ENCODE measurements at places on chromosomes 2 and 18. TPM values are rescaled to one million over a fixed set of nuclear protein-coding genes. Genes with fewer than 3 reads are reported as not detected.

GRCh38 chr2:237195396-237196120 lies 109.9 kb downstream of the COPS8 start:
- H3K4me3 ChIP-seq = no peak overlapping the region
- DNase-seq = peak; percentile 65
- peaks cover 10% of the 10 kb centered on the region for H3K4me1 ChIP-seq
- H3K36me3 ChIP-seq = no peaks in the 10 kb centered on the region
- no peaks in the 10 kb centered on the region for H3K27me3 ChIP-seq
- peak overlapping the region; percentile 61 for H3K27ac ChIP-seq

GRCh38 chr2:62471816-62472215 lies 34.2 kb downstream of the TMEM17 start:
- no peaks in the 10 kb centered on the region for H3K27me3 ChIP-seq
- H3K4me1 ChIP-seq = peaks cover 25% of the 10 kb centered on the region
- peak; percentile 66 for DNase-seq
- no peak overlapping the region for H3K4me3 ChIP-seq

DNA sequence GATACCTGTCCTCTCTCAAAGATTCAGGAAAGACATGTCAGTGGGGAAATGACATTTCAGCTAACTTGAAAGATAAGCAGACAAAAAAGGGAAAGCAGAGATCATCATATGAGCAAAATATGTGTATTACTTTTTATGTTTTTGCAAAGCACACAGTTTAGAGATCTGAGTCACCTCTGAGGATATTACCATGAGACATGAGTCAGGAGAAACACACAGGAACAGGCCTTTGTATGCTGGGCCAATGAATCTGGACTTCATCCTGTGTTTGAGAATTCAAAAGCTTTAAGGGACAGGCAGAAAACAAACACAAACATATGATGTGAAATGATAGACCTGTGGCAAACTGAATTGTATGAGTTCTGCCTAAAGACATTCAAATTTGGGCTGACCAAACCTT lies 306.0 kb upstream of the EPC2 start:
- DNase-seq = no peak
- H3K4me1 ChIP-seq = no peaks in the 10 kb centered on the region
- H3K27ac ChIP-seq = no peak overlapping the region
- no peaks in the 10 kb centered on the region for H3K36me3 ChIP-seq
- no peak overlapping the region for H3K4me3 ChIP-seq

DNA sequence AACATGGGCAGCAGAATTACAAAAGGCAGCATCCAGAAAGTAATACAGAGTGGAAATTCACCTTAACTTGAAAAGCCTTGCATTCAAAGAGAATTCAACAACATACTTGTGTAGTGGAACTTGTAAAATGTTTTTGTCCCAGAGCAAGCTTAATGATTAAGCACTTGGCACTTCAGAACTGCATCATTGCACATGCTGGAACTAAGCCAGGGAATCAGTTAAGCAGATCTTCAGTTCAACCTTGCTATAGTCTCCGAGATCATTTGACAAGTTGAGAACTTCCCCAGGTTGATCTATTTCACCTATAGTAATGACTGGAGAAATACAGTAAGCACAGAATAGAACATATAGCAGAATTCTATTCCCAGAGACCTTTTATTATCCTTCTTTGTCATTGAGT lies 1337.2 kb upstream of the NXPH2 start:
- no peak overlapping the region for H3K4me3 ChIP-seq
- no peak overlapping the region for H3K27ac ChIP-seq

DNA sequence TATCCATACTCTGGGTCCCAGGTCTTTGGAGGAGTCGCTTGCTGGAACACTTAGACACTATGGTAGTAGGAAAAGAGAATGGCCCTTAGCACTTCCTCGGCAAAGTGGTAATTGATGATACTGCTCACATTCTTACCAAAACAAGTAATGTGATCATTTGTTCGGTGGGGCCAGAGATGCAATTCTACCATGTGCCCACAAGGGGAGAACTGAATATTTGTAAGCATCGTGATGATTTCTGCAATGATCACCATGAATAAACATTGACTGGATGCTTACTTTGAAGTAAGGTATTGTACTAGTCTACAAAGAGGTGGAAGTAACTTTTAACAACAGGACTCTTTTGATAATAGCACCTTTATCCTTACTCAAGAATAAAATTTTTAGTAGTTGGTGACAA lies 109.7 kb downstream of the CD8B2 start:
- H3K4me1 ChIP-seq = no peaks in the 10 kb centered on the region
- H3K27ac ChIP-seq = no peak overlapping the region
- H3K36me3 ChIP-seq = no peaks in the 10 kb centered on the region

GRCh38 chr2:3485166-3485565 lies 34.2 kb downstream of the ADI1 start:
- H3K36me3 ChIP-seq = no peaks in the 10 kb centered on the region
- no peak overlapping the region for H3K4me3 ChIP-seq
- no peak overlapping the region for H3K27ac ChIP-seq
- no peaks in the 10 kb centered on the region for H3K4me1 ChIP-seq
- no peaks in the 10 kb centered on the region for H3K27me3 ChIP-seq

GRCh38 chr18:39863916-39864315 lies 2091.1 kb upstream of the PIK3C3 start:
- no peaks in the 10 kb centered on the region for H3K4me1 ChIP-seq
- no peaks in the 10 kb centered on the region for H3K36me3 ChIP-seq
- H3K27me3 ChIP-seq = no peaks in the 10 kb centered on the region
- no peak overlapping the region for H3K27ac ChIP-seq
- DNase-seq = no peak
- H3K4me3 ChIP-seq = no peak overlapping the region

- H3K4me1 ChIP-seq = no peaks in the 10 kb centered on the region
- no peak for DNase-seq
- no peak overlapping the region for H3K4me3 ChIP-seq
- no peaks in the 10 kb centered on the region for H3K36me3 ChIP-seq
- no peak overlapping the region for H3K27ac ChIP-seq
Observed at GRCh38 chr2:203997980-203998809, 61.6 kb downstream of the ICOS start.

DNA sequence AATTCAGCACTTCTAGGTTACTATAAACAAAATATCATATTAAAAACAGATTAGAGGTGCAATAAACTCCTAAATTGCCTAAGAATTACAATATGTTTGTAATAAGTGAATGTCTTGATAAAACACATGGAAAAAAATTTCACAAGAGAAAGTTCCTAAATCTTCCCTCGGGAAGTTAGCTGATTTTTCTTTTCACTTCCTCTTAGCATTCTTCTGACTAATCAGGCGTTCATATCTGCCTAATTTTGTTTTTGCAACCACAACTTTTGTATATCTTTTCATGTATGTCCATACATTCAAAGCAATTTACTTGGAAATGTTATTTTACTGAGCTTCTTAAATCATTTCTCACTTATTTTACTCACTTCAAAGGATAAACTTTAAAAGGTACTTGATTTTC lies 88.5 kb downstream of the RTTN start:
- no peaks in the 10 kb centered on the region for H3K27me3 ChIP-seq
- DNase-seq = no peak
- H3K4me3 ChIP-seq = no peak overlapping the region
- H3K27ac ChIP-seq = no peak overlapping the region

GRCh38 chr18:2168022-2168421 lies 403.3 kb downstream of the METTL4 start:
- H3K4me3 ChIP-seq = no peak overlapping the region
- no peaks in the 10 kb centered on the region for H3K36me3 ChIP-seq

DNA sequence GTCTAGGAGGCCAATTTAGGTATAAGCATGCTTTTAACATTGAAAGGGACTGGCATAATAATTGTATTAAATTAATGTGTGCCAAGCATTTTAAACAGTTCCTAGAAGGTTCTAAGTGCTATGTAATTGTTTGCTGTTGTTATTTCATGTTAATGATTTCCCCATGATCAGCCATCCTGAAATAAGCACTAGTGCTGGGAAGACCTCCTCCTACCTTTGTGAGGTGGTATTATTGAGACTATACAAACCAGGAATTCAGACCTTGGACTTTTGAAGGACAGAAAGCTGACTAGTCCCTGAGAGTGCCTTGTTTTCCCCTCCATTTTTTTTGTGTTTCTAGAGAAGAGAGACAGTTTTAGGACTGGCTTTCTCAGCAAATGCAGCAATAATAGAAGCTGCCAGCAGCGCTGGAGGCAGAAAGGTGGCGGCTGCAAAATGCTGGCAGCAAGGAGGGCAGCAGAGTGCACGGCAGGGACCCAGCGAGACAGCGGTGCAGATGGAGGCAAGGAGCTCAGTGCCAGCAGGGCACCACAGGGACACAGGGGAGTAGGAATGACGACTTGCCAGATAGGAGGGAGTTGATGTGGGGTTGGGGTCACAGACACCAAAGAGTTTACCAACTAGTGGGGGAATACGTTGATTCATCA lies 25.3 kb downstream of the NABP1 start:
- no peak overlapping the region for H3K27ac ChIP-seq
- H3K4me1 ChIP-seq = peaks cover 11% of the 10 kb centered on the region
- no peak for DNase-seq
- H3K36me3 ChIP-seq = no peaks in the 10 kb centered on the region
- no peak overlapping the region for H3K4me3 ChIP-seq

DNA sequence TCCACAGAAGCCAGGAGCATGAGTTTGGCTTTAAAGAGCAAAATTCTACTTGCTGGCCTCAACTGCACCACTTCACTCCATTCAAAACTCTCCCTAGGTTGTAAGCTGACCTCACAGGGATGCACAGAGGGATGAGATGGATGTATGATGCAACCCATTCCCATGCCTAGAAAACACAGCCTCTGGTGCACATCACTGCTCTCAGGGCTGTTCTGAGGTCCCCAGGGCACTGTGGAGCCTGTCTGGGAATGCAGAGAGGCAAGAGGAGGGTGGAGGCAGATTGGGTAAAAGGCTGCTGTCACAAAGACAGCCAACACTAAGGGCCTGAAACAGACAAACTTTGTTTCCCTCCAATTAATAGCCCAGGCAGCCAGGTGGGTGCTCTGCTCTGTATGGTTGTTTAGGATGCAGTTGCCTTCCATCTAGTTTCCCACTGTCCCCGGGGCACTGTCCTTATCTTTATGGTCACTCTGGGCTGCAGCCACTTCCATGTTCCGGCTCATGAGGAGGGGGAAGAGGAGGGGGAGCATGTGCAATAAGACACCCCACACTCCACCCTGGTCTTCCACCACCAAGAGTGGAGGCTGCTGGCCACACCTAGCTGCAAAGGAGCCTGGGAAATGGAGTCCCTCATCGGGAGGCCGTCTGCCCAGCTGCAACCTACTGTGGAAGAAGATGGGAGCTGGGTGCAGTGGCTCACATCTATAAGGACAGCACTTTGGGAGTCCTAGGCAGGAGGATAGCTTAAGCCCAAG lies 7.0 kb downstream of the GPR45 start:
- H3K4me1 ChIP-seq = no peaks in the 10 kb centered on the region
- H3K4me3 ChIP-seq = no peak overlapping the region
- DNase-seq = no peak
- H3K27me3 ChIP-seq = no peaks in the 10 kb centered on the region

- no peaks in the 10 kb centered on the region for H3K4me1 ChIP-seq
- no peaks in the 10 kb centered on the region for H3K27me3 ChIP-seq
- no peak overlapping the region for H3K27ac ChIP-seq
- H3K4me3 ChIP-seq = no peak overlapping the region
- H3K36me3 ChIP-seq = no peaks in the 10 kb centered on the region
Observed at GRCh38 chr2:79621252-79621651, 108.4 kb downstream of the CTNNA2 start.

- H3K4me3 ChIP-seq = no peak overlapping the region
- H3K4me1 ChIP-seq = peaks cover 4% of the 10 kb centered on the region
- H3K27ac ChIP-seq = no peak overlapping the region
Observed at GRCh38 chr2:171083451-171083850, 77.2 kb downstream of the TLK1 start.

- no peak overlapping the region for H3K4me3 ChIP-seq
- H3K36me3 ChIP-seq = no peaks in the 10 kb centered on the region
- no peak overlapping the region for H3K27ac ChIP-seq
- no peak for DNase-seq
Observed at GRCh38 chr2:73981081-73982001, 3.4 kb upstream of the TET3 start.

GRCh38 chr2:20444101-20444992 lies 2.5 kb upstream of the RHOB start:
- H3K4me3 ChIP-seq = no peak overlapping the region
- no peaks in the 10 kb centered on the region for H3K36me3 ChIP-seq
- no peaks in the 10 kb centered on the region for H3K27me3 ChIP-seq
- peak overlapping the region; percentile 88 for H3K27ac ChIP-seq
- no peak for DNase-seq

- H3K4me3 ChIP-seq = no peak overlapping the region
- H3K27ac ChIP-seq = no peak overlapping the region
- H3K36me3 ChIP-seq = no peaks in the 10 kb centered on the region
Observed at GRCh38 chr18:44876755-44877154, 196.1 kb downstream of the SETBP1 start.

The KLHL30 gene
- 0.62 TPM for total RNA-seq

The TUBA3E gene
- total RNA-seq = not detected

The COLEC12 gene
- total RNA-seq = 20.2 TPM

The FIGN gene
- total RNA-seq = 1.8 TPM

The EMILIN1 gene
- 211 TPM for total RNA-seq

The C2orf78 gene
- total RNA-seq = not detected

The TMEM247 gene
- not detected for total RNA-seq

Data from uterus (tissue), 4 donors.